A673 (cell line): ENCODE measurements at places on chromosomes 13 and 19. TPM values are rescaled to one million over a fixed set of nuclear protein-coding genes. Genes with fewer than 3 reads are reported as not detected.
A peak's percentile ranks its signal among the peaks of the same experiment; 100 is the strongest.

- peak; percentile 51 for DNase-seq
These were observed 28.2 kb downstream of the GAS6 start for GRCh38 chr13:113835461-113836270.

GRCh38 chr13:20024702-20025101, 66.2 kb downstream of the ZMYM2 start:
- DNase-seq = no peak

The DAND5 gene
- 0.17 TPM in 2 replicates for total RNA-seq

The TEX101 gene
- total RNA-seq = not detected in 2 replicates

DNA sequence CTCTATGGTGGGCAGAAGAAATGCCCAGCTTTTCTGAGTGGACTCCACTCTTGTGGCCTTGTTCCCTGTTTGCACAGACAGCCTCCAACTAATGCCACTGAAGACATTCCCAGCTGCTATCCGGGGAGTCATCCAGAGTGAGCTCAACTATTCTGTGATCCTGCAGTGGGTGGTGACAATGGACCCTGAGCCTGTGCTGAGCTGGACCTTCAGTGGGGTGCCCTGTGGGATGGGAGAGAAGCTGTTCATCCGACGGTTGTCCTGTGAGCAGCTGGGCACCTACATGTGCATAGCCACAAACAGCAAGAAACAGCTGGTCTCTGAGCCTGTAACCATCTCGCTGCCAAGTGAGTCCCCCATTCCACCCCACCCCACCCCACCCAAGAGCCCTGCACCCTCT, 10.3 kb downstream of the IGSF23 start:
- DNase-seq = no peak

DNA sequence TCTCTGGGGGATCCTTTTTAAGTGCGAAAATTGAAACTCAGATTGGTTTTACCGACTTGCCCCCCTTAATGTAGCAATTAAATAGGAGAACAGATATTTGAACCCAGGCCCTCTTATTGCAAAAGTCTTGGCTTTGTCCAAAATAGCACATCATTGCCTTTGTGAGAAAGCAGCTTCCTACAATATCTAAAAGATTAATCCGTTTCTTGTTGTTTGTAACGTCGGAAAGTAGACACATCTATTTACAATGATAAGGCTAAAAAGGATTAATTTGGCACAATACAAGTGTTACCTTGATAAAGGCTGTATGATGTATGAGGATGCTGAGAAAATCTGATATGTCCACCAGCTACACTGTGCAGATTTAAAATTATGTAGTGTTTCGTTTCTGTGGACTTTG, 108.7 kb upstream of the SLC10A2 start:
- DNase-seq = no peak
